Cerebellar nuclear complex (tissue), 1 donor: ENCODE measurements at places on chromosomes 4 and X.

DNA sequence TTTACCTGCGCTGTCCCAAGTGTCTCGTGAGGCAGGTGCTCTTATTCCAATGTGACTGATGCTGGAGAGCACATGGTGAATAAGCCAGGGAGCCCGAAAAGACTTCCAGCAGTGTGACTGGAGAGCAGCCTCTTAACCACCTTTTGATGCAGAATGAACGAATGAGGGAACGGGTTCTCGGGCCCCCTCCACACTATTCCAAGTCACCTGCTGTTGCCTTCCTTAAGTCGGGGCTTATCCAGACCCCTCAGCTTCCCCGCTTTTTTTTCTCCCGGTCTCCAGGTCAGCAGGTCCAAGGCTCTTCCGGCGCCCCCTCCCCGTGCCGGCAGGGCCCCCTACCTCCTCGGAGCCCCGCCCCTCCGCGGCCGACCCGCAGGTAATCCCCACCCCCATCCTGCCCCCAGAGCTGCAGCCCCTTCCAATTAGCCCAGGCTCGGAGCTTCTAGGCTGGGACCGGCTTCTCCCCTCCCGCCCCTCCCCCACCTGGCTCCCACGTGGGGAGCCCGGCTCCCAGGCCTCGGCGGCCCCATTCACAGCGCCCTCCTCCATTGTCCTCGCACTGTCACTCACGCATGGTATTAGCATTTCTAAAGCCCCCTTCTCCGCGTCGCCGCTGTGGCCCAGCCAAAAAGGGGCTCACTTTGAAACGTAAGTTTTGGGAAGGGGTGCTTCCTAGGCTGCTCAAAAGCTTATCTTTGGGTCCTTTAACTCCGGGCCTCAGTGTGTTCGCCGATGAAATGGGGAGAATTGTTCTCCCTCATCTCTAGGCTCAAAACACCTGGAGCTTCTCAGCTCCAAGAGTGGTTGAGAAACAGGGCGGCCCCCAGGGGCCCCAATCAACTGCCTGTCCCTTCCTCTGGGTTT is 56.2 kb upstream of the PJA1 start:
- no peak for DNase-seq

DNA sequence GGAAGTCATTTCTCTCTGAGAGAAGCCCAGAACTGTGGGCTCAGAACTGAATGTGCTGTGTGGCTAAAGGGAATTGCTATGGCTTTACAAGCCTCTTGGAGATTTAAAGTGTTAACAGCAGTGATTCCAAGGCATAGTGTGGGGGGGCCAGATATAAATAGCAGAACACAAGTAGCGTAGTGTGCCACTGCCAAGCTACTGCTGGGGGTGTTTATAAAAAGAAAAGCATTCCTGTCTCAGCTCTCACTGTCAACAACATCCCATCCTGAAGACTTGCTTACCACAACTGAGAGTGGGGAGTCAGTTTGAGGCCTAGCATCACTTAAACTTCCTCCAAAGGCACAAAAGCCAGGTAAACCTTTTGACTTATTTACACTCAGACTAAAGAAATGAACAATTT is at the start of gene ART3:
Gene ART3 (plus strand): TSS at position 242 of the 400 bp plus-strand sequence. CDS start 1,181 bp downstream, outside the sequence.
- peak; percentile 47 for DNase-seq

DNA sequence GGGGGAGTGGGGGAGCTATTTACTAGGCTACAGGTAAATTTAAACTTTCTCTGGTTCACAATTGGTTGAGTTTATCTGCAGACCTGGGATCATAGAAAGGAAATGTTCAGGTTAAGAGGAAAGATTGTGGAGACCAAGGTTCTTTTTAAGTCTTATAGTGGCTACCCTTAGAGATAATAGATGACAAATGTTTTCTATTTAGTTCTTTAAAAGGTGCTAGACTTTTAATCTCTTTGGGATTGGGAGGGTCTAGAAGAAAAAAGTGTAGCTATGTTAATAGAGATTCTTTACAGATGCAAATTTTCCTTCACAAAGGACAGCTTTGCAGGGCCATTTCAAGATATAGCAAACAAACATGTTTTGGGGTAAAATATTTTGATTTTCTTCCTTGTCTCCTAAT is 76.0 kb downstream of the TEX13C start:
- DNase-seq: no peak

- DNase-seq: no peak
Observed at GRCh38 chrX:750263-750662, 119.7 kb downstream of the SHOX start.

GRCh38 chr4:101774807-101775206 is 15.7 kb upstream of the BANK1 start:
- no peak for DNase-seq

GRCh38 chr4:19971829-19972228 is 279.9 kb upstream of the SLIT2 start:
- no peak for DNase-seq

DNA sequence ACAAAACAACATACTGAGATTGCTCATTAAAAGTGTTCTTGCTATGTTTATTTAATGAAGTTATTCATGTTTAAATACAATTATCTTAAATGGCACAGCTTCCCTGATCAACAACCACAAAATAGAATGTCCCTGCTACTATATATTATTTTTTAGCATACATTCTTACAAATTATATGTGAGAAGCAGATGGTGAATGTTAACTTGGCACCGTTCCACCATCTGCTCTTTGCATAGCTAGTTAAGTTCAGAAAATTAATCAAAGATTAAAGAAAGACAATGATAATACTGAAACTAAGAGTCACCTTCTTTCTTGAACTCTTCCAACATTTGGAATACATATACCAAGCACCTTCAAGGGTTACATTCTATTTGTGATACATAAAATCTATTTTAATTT is 94.2 kb downstream of the PPP3CA start:
- DNase-seq: no peak

GRCh38 chr4:677431-678293 is 3.3 kb downstream of the MYL5 start:
- DNase-seq: no peak

DNA sequence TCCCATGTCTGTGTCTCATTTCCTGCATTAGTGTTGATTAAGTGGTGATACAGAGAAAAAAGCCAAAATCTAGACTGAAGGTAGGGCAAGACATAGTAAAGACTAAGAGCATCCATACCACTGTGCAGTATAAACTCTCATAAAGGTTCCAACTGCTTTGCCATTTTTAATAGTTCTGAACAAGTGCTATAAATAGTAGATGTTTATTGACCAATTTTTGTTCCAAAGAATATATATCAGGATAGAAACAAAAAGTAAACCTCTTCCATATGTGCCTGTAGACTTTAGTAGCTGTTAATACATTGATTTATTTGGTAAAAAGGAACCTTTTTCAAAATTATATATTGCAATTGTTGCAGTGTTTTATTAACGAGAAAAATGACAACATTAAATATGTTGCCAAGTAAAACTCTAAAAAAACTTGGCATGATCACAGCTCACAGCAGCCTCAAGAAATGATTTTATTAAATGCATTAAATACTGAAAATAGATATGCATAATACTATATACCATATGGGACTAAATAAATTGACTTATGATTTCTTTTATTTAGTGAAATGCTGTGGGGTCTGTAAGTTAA is 22.3 kb upstream of the AASDH start:
- DNase-seq: no peak

- DNase-seq: no peak
Observed at GRCh38 chr4:75306506-75306905, 207.7 kb downstream of the RCHY1 start.

DNA sequence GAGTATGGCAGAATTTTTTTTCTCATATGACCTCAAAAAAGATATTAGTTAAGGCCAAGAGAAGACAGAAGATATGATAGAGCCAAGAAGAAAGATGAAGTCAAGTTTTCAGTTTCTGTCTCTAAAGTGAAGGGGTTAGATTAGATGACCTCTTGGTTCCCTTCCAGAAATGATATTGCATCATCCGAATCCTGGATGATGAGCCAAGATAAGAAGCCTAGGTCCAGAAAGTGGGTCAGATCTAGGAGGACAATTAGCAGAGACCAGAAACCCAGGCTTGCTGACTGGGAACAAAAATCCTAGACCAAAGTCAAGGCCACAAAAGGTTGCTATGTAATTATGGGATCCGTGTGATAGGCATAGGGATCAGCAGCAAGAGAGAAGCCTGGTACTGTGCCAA is 20.2 kb downstream of the SATL1 start:
- DNase-seq: no peak

- no peak for DNase-seq
Observed at GRCh38 chr4:163167333-163167626, 590 bp upstream of the NAF1 start.

DNA sequence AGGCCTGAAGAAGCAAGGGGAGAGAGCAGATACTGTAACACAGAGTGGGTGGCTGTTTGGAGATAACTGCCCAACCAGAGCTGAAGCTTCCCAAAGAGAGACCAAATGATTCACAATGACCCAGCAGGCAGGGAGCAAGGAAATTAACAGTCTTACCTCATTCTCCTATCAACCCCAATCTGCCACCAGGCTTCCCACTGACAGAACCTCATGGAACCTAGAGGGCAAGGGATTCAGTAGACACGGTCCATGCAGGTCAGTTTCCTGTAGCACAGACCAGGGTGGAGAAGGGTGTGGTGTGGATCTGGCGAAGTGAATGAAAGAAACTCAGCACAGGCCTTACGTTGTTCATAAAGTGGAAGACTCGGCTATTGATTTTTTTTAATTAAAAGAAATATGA is 60.7 kb upstream of the ALB start:
- no peak for DNase-seq

DNA sequence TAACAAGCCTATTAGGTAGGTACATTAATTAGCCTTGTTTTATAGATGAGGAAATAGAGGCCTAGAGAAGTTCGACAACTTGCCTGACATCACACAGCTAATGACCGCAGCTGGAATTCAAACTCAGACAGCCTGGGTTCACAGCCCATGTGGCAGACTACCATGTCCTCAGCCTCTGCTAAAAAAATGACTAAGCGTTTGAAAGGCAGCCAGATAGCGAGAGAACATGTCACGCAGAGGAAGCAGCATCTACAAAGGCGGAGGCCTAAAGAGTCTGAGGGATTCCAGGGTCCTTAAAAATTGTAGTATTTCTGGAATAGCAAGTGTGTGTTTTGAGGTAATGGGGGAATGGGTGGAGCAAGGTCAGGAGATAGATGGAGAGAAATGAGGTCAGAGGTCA is 33.2 kb upstream of the BMP15 start:
- no peak for DNase-seq

DNA sequence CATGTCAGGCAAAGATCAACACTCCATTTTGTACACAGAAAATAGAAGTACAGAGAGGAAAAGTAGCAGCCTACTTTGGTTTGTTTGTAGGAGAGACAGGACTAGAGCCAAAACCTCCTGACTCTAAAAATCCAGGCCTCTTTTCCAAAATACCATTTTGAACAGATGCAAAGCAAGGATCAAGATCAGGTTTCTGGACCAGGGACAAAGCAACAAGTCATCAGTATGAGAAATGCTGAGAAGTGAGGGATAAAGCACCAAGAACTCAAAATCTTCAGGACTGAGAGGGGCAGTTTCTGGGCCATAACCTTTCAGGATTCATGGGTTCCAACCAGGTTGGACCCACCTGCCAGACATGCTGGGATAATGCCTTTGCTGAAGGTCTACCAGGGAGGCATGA is 36.6 kb upstream of the MBTPS2 start:
- DNase-seq: no peak

DNA sequence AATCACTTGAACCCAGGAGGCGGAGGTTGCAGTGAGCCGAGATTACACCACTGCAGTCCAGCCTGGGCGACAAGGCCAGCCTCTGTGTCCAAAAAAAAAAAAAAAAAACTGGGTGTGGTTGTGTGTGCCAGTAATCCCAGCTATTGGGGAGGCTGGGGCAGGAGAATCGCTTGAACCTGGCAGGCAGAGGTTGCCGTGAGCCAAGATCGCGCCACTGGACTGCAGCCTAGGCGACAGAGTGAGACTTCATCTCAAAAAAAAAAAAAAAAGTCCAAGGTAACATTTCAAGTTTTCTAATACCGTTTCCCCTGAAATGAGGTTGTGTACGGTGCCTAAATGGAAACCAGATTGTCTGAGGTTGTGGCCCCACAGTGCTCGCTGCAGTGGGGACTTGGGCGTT is 35.6 kb downstream of the FAM193A start:
- DNase-seq: no peak

DNA sequence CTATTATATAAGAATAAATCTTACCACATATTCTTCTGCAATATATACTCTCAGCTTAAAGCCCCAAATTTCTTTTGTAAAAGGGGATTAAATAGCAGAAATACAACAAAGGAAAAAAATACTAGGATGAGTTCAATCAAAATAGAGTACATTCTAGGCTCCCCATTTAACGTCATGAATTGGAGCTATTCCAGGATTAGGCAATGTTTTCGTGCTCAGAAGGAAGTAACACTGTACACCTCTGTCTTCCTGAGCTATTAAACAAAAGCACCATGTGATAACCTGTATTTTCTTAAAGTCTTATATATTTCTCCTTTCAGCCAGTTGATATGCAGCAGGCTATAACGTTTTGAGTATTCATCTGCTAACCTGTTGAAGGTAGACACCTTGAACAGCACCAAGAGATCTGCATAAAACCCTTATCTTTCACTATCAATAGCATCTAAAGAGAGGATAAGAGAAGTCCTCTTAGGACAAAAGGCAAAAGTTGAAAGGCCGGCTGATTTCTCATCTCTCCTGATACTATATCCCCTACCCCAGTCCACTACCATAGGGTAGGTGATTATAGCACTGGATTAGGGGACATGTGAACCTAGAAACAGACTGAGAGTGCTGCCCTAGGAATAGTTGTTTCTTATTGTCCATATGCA is 31.5 kb downstream of the TEC start:
- no peak for DNase-seq

- no peak for DNase-seq
Observed at GRCh38 chrX:109952985-109953905, 49.7 kb upstream of the TMEM164 start.

- DNase-seq: no peak
Observed at GRCh38 chr4:87103086-87103485, 117.3 kb downstream of the KLHL8 start.

- DNase-seq: no peak
Observed at GRCh38 chr4:31307029-31307428, 586.9 kb downstream of the PCDH7 start.

GRCh38 chr4:126599746-126600145 is 1033.0 kb upstream of the INTU start:
- DNase-seq: no peak

DNA sequence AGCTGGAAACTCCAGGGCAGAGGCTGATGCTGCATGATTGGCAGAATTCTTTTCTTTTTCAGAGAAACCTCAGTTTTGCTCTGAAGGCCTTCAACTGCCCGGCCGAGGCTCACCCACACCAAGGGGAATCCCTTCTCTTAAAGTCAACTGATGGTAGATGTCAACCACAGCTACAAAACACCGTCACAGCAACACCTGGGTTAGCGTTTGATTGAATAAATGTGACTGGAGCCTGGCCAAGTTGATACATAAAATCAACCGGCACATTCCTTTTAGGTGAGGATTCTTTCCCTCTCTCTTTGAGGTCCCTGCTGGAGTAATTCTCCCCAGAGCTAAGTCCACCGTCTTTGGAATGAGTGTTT is 15.2 kb upstream of the KIAA0232 start:
- DNase-seq: no peak

- DNase-seq: no peak
Observed at GRCh38 chrX:152637649-152638442, at the start of gene GABRQ. GABRQ (plus strand) TSS chrX:152637895; CDS start chrX:152638203, 308 bp downstream.

- no peak for DNase-seq
Observed at GRCh38 chr4:119302073-119302832, 19.7 kb downstream of the FABP2 start.

- DNase-seq: no peak
Observed at GRCh38 chr4:38130884-38131283, 170.7 kb downstream of the PTTG2 start.
